ENCODE measurements at places on chromosomes 1 and 21.

GRCh38 chr1:214019499-214019898, 31.7 kb downstream of the PROX1 start:
- DNase-seq = no peak

GRCh38 chr1:228358039-228358763, 48.4 kb downstream of the TRIM11 start:
- DNase-seq = no peak

DNA sequence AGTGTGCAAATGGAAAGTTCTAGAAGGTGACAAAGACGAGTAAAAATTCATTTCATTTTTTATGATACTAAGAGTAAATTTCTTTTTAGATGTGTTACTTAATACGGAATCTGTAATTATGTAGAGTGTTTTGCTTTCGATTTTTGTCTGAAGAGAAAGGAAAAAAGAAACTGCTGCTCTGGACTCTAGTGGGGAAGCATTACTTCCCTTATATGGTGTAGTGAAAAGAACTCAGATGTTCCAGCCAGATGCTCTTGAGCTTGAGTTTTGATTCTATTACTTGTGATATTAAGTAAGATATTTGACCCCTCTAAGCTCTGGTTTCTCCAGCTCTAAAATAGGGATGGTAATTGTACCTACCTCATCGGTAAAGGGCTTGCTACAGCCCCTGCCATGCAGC, 12.2 kb upstream of the GPR161 start:
- no peak for DNase-seq

GRCh38 chr1:12464045-12464461, 154.0 kb downstream of the DHRS3 start:
- no peak for DNase-seq

GRCh38 chr1:42847111-42847595, 740 bp downstream of the ZNF691 start:
- no peak for DNase-seq

- no peak for DNase-seq
Measured at GRCh38 chr1:234538930-234539649, 60.1 kb upstream of the TARBP1 start.

DNA sequence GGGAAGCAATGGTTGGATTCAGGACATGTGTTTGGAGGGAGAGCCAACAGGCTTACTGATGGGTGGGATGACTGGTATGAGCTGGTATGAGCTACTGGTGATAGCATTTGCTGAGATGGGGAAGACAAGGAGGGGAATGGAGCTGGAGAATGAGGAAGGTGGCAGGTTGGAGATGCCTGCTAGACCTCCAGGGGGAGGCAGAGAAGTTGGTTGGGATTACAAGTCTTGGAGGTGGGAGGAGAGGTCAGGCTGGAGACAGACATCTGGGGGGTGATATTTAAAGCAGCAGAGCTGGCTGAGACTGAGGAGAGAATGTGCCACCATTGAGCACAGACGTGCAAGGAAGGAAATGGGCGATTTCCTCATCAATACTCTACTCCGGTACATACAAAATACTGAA, 31.8 kb upstream of the ENO1 start:
- no peak for DNase-seq

DNA sequence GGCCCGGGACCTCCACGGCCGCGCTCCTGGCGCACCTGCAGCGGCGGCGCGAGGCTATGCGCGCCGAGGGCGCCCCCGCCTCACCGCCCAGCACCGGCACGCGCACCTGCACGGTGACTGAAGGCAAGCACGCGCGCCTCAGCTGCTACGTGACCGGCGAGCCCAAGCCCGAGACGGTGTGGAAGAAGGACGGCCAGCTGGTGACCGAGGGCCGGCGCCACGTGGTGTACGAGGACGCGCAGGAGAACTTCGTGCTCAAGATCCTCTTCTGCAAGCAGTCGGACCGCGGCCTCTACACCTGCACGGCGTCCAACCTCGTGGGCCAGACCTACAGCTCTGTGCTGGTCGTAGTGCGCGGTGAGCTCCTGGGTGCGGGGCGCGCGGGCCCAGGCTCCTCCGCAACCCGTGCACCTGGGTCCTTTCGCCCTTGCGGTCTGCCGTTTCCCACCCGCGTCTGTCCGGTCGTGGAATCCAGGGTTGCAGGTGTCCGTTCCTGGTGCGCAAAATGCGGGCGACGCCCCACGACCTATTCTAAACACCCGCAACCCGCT, 4.6 kb downstream of the OBSCN start:
- peak; percentile 79 for DNase-seq

DNA sequence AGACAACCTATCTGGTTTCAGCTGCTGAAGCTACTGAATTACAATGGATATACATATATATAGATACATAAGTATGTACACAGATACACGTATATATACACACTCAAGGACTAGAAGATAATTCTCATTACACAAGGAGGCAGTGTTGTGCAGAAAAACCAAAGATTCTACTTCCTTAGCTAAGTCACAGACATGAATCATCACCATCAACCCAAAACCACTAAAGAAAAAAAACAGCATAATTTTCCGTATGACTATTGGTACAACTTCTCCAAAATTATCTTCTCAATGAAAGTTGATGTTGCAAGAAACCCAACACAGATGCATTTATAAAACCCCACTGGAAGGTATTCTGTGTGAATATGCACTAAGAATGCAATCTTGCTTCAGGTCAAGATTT, 36.8 kb upstream of the RPF1 start:
- no peak for DNase-seq

DNA sequence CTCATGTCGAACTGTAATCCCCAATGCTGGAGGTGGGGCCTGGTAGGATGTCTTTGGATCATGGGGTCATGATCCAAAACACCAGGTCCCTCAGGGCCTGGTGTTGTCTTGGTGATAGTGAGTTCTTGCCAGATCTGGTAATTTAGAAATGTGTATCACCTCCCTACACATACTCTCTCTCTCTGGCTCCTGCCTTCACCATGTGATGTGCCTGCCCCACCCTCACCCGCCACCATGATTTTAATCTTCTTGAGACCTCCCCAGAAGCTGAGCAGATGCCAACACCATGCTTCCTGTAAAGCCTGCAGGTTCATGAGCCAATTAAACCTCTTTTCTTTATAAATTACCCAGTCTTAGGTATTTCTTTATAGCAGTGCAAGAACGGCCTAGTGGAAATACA, 136.4 kb downstream of the NR5A2 start:
- no peak for DNase-seq

DNA sequence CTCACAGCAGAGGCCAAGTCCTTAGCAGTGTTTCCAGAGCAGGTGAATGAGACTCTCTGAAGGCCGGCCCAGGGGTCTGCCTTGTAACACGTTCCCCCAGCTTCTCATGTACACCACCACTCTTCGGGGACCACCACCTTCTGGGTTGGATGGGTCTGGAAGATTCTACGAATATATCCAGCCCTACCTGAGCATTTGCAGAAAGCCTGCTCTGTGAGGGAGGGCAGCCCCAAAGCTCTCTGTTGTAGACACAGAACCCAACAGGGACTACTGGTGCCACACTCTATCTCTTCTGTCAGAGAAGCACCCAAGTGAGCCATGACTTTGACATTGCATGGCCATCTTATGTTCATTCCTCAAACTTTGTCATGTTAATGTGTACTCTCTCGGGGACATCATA, 61.8 kb downstream of the CD247 start:
- DNase-seq = no peak

DNA sequence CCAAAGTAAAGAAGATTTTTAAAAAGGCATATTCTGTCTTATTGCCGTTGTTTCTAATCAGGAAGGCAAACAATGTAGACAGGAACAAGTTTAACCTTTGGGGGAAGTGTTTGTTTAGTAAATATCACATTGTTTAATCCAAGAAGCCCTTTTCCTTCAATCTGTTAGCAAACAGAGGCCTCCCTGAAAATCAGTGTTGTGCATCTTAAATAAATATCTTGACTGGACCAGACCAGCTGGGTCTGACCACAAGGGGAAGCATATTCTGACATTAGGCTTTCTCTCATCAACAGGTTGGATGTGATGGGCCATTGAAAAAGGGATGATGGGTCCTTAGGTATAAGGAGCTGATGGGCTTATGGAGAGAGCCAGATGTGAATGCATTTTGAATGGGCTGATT, 81.8 kb upstream of the SGIP1 start:
- DNase-seq = no peak

GRCh38 chr1:27572019-27572678, 31.8 kb downstream of the AHDC1 start:
- DNase-seq = no peak

GRCh38 chr1:11931845-11932244, 2.7 kb upstream of the PLOD1 start:
- DNase-seq = no peak

GRCh38 chr1:32393136-32393535, 1.1 kb downstream of the BSDC1 start:
- no peak for DNase-seq

DNA sequence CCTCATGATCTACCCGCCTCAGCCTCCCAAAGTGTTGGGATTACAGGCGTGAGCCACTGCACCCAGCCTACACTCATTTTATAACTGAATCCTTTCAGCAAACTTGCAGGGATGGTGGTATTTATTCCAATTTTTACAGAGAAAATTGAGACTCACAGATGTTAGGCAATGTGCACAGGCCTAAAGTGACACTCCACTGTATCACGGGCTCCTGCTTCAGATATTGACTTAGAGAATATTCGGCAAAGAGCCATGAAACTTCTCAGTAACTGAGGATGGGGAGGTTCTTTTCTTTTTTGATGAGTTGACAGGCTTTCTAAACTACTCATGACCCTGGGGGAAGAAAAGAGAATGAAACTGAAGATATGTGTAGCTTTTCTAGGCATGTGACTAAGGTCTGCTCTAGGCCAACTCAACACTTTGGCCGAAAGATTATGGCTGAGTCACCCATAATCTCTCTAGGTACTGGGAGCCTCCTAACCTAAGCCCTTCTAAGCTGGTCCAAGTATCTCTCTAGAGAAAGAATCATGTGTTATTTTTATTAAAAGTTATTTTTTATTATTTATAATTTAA, 19.9 kb upstream of the PTCH2 start:
- no peak for DNase-seq

- DNase-seq = no peak
Measured at GRCh38 chr1:157626099-157626498, 28.2 kb upstream of the FCRL4 start.

DNA sequence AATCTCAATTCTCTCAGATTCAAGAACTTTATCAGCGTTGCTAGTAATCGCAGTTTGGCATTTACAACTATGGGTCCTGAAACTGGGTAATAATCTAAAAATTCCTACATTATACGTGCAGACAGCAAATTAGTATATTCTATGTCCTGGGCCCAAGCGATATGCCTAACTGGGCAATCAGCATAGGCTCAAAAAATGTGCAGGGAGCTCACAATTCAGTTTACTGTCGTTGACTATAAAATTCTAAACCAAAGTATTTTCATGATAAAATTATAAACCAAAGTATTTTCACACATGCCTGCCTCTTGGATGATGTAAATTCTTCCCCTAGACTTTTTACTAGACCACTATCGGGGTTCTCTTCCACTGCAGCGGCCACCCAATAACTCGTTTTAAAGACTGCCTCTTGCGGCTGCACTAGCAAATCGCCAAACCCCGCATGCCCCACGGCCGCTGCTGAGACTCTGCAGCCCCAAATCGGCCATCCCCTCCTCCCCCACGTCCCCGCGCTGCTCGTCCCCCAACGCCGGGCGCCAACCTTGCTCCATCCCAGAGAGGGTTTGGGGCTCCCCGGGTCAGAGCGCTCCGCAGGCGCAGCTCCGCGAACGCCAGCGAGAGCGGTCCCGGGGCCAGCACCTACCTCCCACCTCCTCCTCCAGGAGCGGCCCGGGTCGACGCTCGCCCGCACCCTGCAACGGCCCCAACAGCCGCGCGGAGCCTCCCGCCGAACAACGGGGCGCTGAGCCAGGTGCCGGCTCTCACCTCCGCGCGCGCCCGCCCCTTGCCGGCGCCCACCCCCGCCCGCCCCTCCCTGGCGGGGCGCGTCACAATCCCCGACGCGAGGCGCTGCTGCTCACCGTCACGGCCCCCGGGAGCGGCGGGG, 506 bp downstream of the SSX2IP start:
- no peak for DNase-seq

DNA sequence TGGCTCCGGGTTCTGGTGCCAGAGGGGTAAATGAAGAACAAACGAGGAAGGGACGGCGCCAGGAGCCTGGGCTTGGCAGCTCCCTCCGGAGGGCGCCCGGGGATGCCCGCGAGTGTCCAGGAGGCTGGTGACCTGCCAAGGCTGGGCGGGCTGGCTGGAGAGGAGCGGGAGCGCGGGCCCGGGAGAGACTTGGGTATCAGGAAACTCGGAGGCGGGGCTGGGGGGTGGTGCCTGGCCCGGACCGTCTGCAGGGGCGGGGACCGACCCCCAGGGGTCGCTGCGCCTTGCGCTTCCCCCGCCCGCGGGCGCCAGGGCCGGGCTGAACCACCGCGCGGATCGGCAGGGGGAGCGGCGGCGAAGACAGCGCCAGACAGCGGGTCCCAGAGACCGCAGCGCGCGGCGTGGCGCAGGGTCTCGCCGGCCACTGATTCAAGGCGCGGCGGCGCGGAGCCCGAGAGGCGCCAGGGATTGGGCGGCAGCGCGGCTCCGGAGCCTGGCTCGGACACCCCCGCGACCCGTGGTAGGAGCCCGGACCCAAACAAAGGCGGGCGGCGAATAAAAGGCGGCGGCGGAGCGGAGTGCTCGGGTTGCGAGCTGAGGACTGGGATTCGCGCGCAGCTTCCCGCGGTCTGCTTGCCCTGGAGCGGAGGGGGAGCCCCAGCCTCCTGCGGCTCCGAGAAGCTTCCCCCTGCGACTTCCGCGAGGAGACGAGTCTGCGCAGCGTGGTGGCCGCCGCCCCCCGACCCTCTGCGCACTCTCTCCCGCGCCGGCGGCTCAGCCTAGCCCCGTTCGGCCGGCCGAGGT, at the start of gene DISP3:
DISP3 (plus strand) TSS at position 585 of the 804 bp plus-strand sequence. CDS start 21,838 bp downstream, outside the sequence.
- peak; percentile 90 for DNase-seq

DNA sequence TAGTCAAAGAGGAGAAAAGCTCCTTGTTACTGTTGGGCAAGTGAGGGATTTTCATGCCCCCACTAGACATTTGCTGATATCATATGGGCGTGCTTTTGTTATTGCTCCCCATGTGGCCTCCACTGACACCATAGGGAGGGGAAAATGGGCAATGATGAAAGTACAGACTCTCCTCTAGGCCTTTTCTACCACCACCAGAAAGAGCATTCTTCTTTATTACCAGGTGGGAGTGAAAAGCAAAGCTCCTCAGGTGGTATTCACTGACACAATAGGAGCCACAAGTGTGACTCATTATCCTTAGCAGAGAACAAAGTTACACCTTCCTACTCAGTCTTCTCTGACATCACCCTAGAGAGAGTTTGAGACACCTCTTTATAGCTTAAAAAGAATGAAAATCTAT, 667.1 kb downstream of the LTN1 start:
- no peak for DNase-seq

DNA sequence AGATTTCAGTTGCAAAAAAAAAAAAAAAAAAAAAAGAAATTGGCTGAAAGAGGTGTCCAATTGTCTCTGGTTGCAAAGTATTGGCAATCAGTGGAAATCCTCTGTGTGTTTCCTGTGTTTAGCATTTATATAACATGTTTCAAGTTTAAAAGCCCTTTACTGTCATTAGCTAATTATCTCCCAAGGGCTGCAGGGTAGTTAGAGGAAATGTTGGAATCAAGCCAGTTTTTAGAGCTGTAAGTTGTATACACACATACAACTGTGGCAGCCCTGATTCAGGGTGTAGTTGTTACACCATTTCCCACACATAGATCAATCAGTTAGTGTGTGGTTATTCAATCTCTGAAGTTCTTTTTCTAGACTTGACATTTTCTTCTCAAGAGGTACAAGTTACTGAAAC, 8.9 kb upstream of the ZNF326 start:
- no peak for DNase-seq

- no peak for DNase-seq
Measured at GRCh38 chr1:243923292-243924171, 73.5 kb upstream of the AKT3 start.
